ENCODE measurements at places on chromosomes 4 and X. TPM values are rescaled to one million over a fixed set of nuclear protein-coding genes. Genes with fewer than 3 reads are reported as not detected.

- no peak overlapping the region for H3K27ac ChIP-seq
- no peak overlapping the region for H3K4me3 ChIP-seq
- H3K4me1 ChIP-seq, result no peaks in the 10 kb centered on the region
Measured at GRCh38 chr4:53590187-53590586, 1.1 kb downstream of the LNX1 start.

- H3K4me3 ChIP-seq, result no peak overlapping the region
- peaks cover 20% of the 10 kb centered on the region for H3K36me3 ChIP-seq
- no peaks in the 10 kb centered on the region for H3K27me3 ChIP-seq
- no peak for DNase-seq
- no peaks in the 10 kb centered on the region for H3K4me1 ChIP-seq
Measured at GRCh38 chrX:101028562-101028961, 23.3 kb downstream of the TRMT2B start.

DNA sequence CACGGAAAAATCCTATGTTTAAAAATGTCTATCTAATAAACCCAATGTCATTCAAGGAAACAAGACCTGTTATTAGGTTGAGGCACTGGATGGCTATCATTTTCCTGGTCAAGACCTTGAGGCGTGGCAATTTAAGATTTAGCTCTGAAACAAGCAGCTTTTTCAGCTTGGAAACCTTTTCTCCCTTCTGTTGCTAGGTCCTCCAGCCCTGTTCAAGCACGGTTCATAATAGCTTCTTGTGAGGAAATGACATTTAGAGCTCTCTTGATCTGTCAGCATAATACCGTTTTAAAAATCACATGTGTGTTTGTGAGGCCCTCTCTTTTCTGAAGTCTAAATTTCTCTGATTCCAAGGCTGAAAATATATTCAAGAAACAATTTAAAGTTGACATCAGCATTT, 133.6 kb upstream of the GRPR start:
- no peak overlapping the region for H3K4me3 ChIP-seq
- DNase-seq, result no peak
- no peaks in the 10 kb centered on the region for H3K36me3 ChIP-seq
- H3K27ac ChIP-seq, result no peak overlapping the region

- no peak overlapping the region for H3K4me3 ChIP-seq
- no peak overlapping the region for H3K27ac ChIP-seq
- no peaks in the 10 kb centered on the region for H3K36me3 ChIP-seq
- no peak for DNase-seq
- no peaks in the 10 kb centered on the region for H3K27me3 ChIP-seq
Measured at GRCh38 chr4:81836716-81837115, 365.0 kb upstream of the RASGEF1B start.

- no peaks in the 10 kb centered on the region for H3K4me1 ChIP-seq
Measured at GRCh38 chr4:55801498-55801897, 18.1 kb upstream of the EXOC1L start.

Gene SPARCL1
- 406 TPM for total RNA-seq

Measured in upper lobe of left lung (tissue), 6 donors.